ENCODE measurements at places on chromosomes 7 and 10.

- DNase-seq = peak; percentile 19
These were observed 168.1 kb upstream of the MALRD1 start for GRCh38 chr10:18880530-18880929.

GRCh38 chr7:155804897-155805825 is 7.1 kb downstream of the SHH start:
- DNase-seq = peak; percentile 55

DNA sequence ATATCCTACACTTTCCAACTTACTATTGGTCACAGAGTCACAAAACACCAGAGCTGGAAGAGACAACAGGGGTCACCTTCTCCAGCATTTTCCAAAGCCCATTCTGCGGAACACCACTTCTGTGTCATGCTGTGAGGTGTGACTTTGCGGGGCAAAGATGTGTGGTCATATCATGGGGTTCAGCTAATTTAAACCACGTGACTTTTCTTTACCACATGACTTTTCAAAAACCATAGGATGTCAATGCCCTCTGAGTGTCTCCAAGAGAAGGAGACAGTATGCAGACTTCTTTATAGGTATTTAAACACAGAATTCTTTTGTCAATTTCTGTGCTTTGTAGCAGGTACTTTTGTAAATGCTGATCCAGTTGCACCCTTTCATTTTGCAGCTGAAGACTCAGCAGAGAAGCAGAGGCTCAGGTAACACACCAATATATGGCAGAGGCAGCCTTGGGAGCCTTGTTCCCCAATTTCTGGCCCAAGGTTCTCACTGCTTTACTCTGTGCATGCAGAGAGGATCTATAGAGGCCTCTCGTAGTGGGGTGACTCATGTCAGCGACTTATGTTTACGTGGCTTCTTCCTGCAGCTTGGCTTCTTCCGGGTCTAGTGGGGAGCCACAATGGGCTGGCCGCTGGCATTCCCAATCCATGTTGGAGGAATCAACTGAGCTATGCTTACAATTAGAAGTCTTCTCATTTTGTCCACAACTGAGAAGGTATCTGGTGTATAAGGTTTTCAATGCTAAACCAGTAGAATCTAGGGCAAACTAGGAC is 104.0 kb upstream of the RHOBTB1 start:
- DNase-seq = no peak

DNA sequence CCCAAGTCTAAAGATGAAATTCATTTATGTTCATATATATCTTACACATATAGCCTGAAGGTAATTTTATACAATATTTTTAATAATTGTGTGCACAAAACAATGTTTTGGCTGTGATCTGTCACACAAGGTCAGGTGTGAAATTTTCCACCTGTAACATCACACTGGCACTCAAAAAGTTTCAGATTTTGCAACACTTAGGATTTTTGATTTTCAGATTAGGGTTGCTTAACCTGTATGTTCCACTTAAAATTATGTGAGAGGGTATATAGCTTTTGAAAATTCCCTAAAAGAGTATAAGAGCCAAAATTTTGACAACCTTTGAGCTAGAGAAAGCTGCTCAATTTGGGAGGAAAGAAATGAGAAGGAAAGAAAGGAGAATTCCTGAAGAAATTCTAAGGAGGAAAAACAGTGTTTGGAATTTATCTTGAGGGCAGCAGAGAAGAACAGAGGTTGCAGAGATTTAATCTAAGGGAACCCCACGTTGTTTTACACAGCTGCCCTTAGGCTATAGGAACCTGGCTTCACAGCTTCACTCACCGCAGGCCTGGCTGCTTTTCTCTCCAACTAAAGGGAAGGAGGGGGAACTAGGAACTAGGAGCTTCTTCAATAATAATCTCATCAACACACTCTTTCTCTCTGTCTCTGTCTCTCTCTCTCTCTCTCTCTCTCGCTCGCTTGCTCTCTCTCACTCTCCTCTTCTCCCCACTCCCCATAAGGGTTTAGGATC is 8.5 kb downstream of the VOPP1 start:
- no peak for DNase-seq

- no peak for DNase-seq
These were observed 8.4 kb upstream of the BMPR1A start for GRCh38 chr10:86747796-86748581.

- DNase-seq = peak; percentile 58
These were observed 40.3 kb upstream of the SH2D4B start for GRCh38 chr10:80497187-80498077.

GRCh38 chr10:95693071-95693667 is 558 bp downstream of the TCTN3 start:
- DNase-seq = no peak

DNA sequence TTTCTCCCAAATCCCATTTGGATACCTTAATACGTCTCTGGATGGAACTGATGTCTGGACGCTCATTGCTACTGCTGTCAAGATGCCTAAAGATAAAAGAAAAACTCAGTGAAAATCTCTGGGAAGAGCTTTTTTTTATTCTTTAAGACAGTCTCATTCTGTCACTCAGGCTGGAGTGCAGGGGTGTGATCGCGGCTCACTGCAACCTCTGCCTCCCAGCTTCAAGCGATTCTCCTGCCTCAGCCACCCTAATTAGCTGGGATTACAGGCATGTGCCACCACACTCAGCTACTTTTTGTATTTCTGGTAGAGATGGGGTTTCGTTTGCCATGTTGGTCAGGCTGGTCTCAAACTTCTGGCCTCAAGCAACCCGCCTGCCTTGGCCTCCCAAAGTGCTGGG is 102.2 kb downstream of the NT5C2 start:
- DNase-seq = no peak

- no peak for DNase-seq
These were observed 15.8 kb downstream of the CALD1 start for GRCh38 chr7:134795231-134795630.

DNA sequence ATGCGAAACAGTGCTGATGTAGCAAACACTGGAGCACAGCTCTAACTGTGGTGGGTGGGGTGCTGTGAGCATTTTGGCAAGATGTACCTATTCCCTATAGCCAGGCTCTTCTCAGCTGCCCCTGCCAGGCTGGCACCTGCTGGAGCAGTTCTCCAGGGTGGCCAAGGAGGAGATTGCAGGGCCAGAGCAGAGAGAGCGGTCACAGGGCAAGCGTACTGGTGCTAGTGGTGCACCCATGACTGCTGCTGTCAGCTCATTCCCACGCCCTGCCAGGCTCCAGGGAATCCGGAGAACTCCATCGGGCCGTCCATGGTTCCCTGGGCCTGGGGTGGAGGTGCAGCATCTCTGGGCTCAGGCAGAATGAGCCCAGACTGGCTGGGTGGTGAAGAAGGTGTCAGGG is 2.1 kb downstream of the COL13A1 start:
- DNase-seq = no peak

- no peak for DNase-seq
These were observed 122.5 kb downstream of the OAT start for GRCh38 chr10:124296121-124296812.

DNA sequence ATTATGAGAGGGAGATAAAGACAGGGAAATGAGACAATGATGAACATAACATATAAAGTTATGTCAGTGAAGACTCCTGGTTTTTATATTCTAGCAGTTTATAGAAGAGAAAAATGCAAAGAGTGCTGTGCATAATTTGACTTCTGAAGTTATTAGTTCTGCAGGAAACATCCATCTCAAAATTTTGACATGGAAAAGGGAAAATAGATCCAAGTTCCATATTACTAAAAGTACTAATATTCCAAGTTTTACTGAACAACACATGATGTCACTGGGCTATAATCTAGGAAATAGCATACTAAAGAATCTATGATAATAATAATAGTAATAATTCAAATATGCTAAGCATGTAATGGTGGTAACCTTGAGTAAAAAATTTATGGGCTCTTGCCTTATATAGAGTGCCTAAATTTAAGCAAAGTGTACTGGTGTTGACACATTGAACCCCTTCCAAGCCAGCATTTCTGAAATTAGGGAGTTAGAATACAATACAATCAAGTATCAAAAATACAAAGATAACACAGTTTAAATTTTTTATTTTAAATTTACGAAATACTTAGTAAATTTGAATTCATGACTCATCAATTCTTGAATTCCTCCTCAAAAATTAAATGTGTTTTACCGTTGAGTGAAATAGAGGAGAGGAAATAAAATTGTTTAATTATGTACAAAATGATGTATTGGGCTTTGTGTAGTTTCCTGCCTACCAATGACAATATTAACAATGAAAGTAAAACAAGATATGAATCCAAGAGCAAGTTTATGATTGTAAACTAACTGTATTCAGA is 102.8 kb upstream of the KCND2 start:
- peak; percentile 18 for DNase-seq

- DNase-seq = no peak
These were observed 307.4 kb downstream of the WDR37 start for GRCh38 chr10:1363446-1364121.

DNA sequence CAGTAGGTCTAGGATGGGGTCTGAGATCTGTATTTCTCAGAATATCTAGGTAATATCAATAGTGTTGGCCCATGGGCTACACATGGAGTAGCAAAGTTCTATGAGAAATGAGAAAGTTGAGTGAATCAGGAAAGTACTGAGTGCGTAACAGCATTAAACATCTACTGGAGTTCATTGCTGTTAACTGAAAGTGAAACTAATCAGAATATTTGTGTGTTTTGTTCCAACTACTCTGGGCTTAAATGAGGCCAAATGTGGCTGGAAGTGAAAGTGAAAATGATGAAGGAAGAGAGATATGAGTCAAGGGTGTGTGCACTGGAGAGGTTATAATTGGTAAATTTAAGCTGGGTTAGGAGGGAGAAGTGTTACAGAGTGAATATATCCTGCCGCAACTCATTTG is 46.5 kb downstream of the TMEM106B start:
- peak; percentile 48 for DNase-seq

DNA sequence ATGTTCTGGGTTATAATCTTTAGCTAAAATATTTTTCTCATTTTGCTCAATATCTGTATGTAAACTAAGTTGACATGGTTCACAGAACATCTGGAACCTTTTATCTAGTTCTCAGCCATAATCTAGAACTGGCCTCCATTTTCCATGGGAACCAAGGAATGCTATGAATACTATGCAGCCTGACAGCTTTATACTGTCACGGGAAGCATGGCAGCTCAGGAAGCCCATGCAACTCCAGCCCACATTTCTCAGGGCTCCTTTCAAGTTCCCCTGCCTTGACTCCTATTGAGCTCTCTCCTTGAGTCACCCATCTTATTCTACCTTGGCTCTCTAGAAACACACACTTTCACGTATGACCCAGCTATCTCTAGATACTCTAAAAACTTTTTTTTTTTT is 36.6 kb upstream of the PRKAR2B start:
- no peak for DNase-seq

DNA sequence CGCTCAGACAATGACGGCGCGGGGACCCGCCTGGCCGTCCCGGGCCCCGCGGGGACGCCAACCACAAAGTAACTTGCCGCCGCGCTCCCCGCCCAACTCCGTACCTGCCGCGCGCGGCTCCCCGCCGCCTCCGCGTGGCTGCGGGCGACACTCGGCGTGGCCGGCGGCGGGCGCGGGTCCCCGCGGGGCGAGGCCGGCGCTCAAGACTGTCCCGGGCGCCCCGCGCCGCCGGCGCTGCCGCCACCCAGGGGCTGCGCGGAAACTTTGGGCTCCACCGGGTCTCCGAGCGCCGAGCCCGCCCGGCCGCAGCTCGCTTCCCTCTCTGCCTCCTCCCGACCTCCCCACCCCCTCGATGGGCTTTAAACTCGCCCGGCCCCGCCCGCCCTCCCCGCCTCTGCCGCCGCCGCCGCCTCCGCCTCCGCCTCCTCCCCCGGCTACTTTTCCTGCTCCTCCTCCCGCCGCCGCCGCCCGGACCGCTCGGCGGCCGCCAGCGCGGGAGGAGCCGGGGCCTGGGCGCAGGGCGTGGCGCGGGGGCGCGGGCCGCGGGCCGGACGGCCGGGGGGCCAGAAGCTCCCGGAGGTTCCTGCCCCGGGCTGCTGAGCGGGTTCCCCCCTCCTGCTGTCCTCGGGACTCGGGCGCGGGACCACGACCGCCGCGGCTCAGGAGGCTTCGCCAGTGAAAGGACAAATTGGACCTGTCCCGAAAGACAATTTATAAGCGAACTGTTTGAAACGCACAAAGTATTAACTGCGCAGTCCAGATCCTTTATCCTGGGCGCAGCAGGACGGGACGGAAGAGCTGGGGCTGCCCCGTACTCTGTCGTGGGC is 10.6 kb upstream of the GRB10 start:
- DNase-seq = peak; percentile 46

DNA sequence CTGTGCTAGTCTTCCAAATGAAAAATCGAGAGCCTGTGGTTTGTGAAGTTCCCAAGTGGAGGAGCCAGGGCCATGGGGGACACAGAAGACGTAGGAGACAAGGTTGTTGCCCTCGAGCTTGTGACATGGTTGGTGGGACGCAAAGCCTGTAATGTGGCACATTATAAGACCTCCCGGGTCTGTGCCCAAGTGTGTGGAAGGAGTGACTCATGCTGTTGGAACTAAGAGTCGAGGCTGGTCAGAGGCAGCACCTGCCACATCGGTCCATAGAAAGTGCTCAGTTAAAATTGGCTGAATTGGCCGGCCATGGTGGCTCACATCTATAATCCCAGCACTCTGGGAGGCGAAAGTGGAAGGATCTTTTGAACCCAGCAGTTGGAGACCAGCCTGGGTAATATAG is 27.0 kb upstream of the PODXL start:
- no peak for DNase-seq

- DNase-seq = no peak
These were observed 23.0 kb downstream of the VSIR start for GRCh38 chr10:71750124-71750841.

- peak; percentile 73 for DNase-seq
These were observed 517.5 kb downstream of the KIF20B start for GRCh38 chr10:90218846-90219245.

DNA sequence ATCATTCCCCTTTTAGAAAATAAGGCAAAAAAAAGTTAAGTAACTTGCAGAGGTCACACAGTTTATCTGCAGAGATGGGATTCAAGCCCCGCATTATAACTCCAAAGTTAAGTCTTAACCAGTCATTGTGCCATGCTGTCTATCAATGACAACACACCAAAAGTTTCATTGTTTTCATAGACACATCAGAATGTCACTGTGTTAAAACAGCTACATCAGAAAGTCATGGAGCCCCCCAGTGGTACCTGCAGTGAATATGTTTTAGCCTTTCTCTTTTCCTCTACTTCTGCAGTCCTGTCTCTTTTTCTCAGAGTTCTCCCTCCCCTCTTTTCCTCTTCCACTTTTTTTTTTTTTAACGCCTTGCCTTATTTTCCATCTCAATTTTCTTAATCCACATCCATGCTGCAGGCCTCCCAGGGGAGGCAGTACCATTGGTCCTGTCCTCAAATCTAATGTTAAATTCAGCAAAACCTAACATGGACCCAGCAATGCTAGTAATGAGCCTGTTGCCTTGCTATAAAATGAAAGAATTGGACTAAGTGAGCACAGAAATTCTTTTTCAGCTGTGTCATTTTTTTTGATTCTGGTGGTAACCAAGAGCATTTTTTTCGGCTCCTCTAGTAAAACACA is 3.8 kb upstream of the NRCAM start:
- no peak for DNase-seq

DNA sequence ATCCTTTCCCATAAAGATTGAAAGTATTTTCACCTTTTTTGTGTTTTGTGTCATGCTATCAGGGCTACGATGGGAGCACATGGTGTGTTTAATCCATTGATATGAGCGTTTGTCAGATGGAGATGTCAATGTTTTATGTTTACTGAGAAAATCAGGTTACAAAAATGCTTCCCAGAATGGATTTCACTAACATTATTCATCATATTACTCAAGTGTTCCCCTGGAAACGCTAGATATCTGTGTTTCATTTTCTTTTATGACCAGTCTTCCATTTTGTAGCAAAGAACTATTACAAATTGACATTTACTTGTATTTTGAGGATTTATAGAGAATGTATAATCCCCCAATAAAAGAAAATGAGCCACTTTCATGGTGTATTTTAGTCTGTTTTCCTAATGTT is 293.5 kb upstream of the AKR1E2 start:
- peak; percentile 85 for DNase-seq

All from amniotic epithelial cell (primary cell).